ENCODE measurements at places on chromosomes 5 and 9.

GRCh38 chr9:20684875-20685696 lies 1.0 kb downstream of the FOCAD start:
- DNase-seq = peak; percentile 85

DNA sequence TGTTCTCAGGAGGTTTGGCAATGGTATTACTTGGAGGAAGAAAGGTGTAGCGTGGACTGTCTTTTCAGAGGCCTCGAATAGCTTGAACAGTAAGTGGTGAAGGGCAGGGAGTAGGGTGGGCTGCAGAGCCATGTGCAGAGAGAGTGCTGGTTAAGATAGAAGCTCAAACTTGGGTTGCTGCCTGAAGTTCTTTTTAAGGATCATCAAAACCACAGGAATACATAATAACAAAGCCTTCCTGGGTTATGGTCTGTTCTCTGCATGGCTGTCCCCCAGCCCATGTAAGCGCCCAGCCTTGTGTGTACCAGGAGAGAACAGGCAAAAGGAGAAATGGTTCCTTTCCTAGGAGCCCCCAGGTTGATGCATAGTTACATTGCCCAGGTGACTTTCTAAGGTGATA lies 43.9 kb downstream of the RCL1 start:
- no peak for DNase-seq

- peak; percentile 44 for DNase-seq
These were observed 994 bp downstream of the POLE3 start for GRCh38 chr9:113409481-113409880.

DNA sequence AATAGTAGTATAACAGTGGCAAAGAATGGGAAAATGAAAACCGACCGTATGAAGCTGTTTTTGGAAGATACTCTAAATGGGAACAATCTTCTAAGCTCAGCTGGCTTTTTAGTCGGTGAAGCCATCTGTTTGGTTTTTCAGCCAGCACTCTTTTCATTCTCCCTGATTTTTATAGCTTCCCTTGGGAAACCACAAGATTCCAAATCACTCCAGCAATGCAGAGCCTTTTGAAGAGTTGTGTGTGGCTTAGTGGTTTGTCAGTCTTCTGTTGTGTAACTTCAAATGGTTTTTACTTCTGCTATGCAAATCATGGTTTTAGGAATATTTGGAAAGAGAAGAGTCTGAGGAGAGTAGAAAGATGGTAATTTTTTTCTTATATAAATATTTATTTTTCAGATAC lies 180.7 kb downstream of the KDM4C start:
- DNase-seq = peak; percentile 86

DNA sequence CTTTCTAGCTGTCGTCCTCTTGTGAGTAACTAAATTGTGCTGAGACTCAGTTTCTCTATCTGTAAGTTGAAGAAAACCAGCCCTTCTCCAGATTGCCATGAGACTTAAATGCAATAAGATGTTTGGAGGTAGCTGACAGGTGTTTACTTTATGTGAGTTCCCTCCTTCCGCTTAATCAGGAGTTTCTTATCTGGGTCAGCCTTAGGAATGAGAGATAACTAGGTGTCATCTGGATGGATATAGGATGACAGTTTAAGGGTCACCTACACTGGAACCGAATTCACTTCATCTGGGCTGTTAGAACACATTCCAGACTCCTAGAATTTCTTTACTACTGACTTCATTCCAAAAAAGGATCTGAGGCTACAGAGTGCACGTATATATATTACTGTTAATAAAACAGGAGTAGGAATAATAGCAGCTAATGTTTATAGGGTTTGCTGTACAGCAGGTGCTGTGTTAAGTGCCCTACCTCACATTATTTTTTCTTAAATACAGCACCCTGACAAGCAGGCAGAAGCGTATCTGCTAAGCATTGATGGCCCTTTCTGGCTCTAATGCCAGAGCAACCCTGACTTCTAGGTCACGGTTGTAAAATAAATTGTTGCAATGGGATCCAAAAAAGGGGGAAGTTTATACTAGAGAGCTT lies 30.0 kb upstream of the CPEB4 start:
- no peak for DNase-seq

DNA sequence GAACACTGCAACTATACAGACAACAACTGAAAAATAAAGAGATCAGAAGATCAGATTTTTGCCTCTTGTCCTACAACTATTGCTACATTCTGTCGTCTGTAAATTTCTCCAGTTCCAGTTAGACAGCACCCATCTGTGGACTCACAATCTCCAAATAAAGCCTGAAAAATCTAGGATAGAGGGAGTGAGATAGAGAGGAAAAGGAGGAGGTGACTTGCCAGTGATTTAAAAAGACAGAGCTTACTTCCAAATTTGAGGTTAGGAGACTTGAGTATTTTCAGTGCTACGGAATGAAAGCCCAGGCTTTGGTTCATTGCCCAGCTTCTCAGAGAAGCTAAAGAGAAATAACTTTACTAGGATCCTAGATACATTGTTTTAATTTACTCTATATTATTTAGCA lies 63.6 kb downstream of the PTCD2 start:
- peak; percentile 32 for DNase-seq

DNA sequence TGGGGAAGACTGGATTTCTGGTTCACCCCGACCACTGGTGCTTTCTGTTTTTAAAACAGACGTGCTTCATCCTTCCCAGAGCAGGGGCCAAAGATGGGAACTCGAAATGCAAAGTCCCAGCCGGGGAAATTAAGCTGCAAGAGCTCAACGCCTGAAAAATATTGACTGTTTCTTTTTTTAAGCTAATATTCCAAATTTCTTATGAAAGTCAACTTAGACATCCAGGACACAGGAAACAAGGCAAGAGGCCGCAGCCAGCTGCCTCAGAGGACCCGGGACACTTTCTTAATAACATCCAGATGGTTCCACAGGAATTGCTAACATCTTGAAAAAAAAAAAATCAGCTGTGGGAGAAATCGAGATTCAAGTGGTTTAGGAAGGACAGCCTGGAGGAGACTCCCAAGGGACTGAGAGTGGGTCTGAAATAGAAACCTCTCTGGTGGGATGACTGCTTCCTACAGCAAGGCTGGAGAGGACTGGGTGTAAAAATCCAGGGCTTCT lies 144.9 kb downstream of the FGF1 start:
- peak; percentile 79 for DNase-seq

DNA sequence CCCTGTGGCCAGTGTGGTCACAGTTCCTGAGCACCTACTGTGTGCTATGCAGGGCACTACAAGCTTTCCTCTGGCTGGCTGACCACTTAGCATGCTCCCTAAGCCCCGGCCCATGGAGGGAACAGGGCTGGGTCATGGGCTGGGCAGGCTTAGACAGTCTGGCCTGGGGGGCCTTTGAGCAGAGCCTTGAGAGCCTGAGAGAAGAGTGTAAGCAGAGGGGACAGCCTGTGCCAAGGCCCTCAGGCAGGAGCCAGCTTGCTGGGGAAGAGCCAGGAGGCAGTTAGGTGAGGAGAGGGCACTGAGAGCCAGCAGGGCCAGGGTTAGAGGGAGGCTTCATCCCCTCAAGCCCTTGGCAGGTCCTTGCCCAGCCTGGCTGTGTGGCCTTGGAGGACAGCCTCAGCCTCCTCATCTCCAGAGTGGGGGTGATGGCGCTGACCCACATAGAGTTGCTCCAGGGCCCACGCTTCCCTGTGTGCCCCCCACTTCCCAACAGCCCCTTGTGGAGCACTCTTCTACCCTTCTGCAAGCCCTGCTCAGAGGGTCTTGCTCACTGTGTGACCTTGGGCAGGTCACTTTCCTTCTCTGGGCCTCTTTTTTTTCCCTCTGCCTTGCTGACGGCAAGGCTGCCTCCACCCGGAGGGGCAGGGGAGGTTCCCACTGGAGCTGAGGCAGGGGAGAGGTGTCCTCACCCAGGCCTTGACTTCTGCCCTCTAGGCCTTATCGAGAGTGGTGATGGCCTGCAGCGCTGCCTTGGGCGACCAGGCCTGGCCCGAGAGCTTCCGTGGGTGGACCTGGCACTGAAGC lies 107.1 kb downstream of the PHF2 start:
- no peak for DNase-seq

DNA sequence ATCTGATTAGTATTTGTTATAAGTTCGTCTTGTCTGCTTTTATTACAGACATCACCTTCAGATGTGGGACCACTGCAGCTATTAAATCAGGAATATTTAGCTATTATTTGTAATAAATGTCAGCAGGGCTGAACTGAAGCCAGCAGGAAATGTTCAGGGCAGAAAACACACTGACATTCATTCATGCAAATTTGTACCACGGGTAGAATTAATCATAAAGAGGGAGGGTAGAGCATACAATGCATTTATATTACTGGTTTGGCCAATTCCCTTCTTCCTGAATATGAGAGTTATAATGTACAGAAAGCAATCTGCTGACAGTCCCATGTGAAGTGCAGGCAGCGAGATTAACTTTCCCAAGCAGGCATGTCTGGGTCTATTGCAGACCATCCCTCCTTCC lies 117.3 kb upstream of the NUDT12 start:
- DNase-seq = no peak

DNA sequence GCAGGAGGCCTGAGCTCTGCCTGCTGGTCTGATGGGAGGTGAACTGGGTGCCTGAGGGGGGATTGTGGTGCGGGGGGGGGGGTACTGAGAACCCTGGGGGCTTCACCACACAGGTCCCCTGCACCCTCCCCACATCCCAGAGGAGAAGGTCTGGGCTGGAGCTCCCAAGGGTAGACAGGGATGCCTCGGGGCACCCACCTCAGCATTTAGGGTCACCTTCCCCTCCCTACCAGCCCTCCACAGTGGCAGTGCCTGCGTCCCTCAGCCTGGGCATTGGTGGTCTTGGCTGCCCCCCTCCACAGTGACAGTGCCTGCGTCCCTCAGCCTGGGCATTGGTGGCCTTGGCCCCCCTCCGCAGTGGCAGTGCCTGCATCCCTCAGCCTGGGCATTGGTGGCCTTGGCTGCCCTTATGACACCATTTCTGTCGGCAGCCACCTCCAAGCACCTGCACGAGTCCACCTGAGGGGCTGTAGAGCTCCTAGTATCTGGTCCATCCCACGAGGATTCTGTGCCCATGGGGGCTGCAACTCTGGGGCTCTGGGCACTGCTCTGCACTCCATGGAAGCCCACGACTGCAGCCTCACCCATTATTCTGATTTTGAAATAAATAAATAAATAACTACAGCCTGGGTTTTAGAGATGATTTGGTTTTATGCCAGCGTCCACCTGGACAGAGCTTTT lies 21.5 kb downstream of the NKD2 start:
- no peak for DNase-seq

GRCh38 chr5:109170629-109171350 lies 239.0 kb downstream of the PJA2 start:
- DNase-seq = no peak

GRCh38 chr5:2905741-2906140 lies 154.3 kb upstream of the IRX2 start:
- DNase-seq = no peak

GRCh38 chr5:50969151-50970031 lies 303.0 kb downstream of the PARP8 start:
- DNase-seq = peak; percentile 23

GRCh38 chr5:150302301-150303069 lies at the start of gene ARSI:
Gene ARSI, minus strand, starts transcription at chr5:150302905. Its CDS starts 532 bp downstream, at chr5:150302373.
- DNase-seq = peak; percentile 76

DNA sequence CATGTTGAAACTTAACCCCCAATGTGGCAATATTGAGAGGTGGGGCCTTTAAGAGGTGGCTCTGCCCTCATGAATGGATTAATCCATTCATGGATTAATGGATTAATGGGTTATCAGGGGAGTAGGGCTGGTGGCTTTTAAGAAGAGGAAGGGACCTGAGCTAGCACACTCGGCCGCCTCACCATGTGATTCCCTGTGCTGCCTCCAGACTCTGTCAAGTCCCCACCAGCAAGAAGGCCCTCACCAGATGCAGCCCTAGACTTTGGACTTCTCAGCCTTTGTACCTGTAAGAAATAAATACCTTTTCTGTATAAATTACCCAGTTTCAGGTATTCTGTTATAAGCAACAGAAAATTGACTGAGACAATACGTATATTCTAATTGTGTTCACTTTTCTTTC lies 272.2 kb upstream of the DMRT1 start:
- DNase-seq = no peak

- DNase-seq = peak; percentile 83
These were observed 174.1 kb downstream of the KDM4C start for GRCh38 chr9:6931913-6932312.

DNA sequence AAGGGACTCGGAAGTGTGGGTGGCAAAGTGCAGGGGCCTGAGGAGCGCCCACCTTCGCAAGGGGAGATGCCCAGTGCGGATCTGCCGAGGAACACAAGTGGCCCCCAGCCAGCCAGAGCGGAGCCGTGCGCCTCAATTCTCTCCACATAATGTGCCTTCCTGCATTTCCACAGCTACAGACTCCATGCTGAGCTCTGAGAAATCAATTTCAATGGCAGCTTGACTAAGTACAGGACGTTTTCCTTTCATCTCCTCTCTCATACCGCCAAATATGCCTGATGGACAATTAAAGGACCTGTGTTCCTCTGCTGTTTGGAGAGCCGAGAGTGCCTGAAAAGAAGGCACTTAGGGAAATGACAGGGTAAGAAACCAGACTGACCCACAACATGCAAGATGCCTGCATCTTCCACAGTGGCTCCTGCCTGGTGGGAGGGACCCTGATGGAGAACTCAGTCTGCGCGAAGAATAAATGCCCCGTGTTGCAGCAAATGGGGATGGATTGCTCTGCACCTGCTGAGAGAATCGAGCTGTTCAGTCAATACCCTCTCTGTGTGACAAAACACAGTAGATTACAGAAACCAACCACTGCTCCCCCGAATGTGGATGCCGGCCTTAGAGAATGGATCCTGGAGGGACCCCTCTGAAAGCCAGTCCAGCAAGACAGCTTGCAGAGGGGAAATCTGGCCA lies 38.6 kb upstream of the OLFM1 start:
- DNase-seq = no peak

GRCh38 chr5:139742173-139742903 lies 53.3 kb upstream of the PSD2 start:
- DNase-seq = no peak

- DNase-seq = peak; percentile 39
These were observed 99.3 kb downstream of the CDK5RAP2 start for GRCh38 chr9:120480707-120481106.

- DNase-seq = no peak
These were observed 19.7 kb upstream of the CTSL start for GRCh38 chr9:87706066-87706739.

- DNase-seq = no peak
These were observed 167.5 kb downstream of the NMUR2 start for GRCh38 chr5:152237531-152237930.

DNA sequence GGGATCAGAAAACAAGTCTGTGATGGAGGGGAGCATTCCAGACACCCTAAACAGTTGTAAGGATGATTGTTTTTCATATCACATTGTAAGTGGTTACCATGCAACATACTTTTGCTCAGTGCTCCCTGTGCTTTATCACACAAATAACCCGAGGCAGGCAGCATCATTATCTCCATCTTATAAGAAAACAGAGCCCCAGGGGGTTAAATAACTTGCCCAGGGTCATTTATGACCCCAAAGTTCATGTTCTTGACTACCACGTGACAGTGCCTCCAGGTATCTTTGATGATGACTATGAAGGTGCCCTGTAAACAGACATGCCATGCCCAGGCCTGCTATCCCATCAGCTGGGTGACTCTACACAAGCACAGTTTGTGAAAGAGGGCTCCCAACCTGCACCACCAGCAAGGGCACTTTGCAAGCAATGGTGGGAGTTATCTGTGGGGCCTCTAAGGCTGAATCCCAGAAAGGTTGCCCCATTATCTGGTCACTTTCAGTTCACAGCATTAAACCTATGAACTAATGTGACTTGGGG lies 9.5 kb downstream of the GNPDA1 start:
- no peak for DNase-seq

GRCh38 chr9:130759738-130760137 lies 66.2 kb downstream of the EXOSC2 start:
- no peak for DNase-seq

GRCh38 chr5:102737805-102738469 lies 17.2 kb upstream of the PAM start:
- DNase-seq = no peak

All from GM23248 (cell line).